ENCODE measurements at places on chromosomes 12 and 14. TPM values are rescaled to one million over a fixed set of nuclear protein-coding genes. Genes with fewer than 3 reads are reported as not detected.

The CLEC1B gene
- not detected for total RNA-seq

The DNAJC22 gene
- total RNA-seq, result 1.9 TPM

The NRXN3 gene
- total RNA-seq, result 0.21 TPM

The SNAPC1 gene
- total RNA-seq, result 11.9 TPM

DNA sequence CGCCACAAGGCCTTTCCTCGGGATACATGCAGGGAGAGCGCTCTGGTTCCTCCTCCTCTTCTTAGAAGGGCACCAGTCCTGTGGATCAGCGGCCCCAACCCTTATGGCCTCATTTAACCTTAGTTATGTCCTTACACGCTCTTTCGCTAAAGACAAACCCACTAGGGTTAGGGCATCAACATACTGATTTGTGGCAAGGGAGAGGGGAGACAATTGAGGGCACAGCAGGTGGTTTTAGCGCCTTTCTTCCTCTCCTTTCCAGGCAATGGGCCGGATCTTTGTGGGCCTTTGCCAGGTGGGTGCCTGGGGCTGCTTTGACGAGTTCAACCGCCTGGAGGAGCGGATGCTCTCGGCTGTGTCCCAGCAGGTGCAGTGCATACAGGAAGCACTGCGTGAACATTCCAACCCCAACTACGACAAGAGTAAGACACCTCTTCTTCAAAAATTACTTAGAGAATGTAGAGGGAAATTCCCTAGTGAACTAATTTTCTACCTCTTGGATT lies 43.6 kb downstream of the DYNC1H1 start:
- H3K27ac ChIP-seq, result no peak overlapping the region
- no peaks in the 10 kb centered on the region for H3K4me1 ChIP-seq
- no peaks in the 10 kb centered on the region for H3K27me3 ChIP-seq
- no peak overlapping the region for H3K4me3 ChIP-seq

The CDH24 gene
- total RNA-seq, result 44.8 TPM

DNA sequence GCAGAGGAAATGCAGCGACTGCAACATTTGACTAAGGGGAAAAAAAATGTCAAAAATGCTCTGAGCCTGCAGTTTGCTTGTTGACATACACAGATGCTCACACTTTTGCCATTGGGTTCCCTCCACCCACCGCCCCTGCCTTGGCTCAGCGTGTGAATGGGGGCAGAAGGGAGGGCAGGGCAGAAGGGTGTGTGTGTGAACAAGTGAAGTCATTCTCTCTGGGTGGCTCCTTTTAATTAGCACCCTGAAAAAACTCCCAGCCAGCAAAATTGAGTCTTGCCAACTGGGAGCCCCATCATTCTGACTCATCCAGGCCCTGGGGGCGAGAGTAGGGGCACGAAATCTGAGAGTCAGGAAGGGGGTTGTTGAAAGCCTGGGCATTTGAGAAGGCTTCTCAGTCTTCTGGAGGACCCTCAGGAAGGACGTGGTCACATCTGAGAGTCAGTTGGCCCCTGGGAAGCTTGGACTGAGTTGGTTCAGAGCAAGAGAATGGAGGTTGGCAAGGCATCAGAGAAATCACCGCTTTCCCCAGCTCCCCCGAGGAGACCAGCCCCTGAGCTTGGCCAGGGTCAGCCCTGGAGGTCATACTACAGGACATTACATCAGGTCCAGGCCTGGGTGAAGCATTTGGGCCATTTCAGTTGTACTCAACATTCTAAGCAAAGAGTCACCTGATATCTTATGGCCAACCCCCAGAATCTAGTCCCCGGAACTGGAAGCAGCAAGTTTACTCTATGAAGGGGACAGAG lies 22.7 kb upstream of the KRT78 start:
- H3K4me1 ChIP-seq, result peaks cover 52% of the 10 kb centered on the region
- peak; percentile 48 for DNase-seq
- no peaks in the 10 kb centered on the region for H3K36me3 ChIP-seq
- peak overlapping the region; percentile 51 for H3K27ac ChIP-seq
- no peak overlapping the region for H3K4me3 ChIP-seq
- no peaks in the 10 kb centered on the region for H3K27me3 ChIP-seq

The SIX6 gene
- 0.28 TPM for total RNA-seq

The AKAP6 gene
- 0.73 TPM for total RNA-seq

DNA sequence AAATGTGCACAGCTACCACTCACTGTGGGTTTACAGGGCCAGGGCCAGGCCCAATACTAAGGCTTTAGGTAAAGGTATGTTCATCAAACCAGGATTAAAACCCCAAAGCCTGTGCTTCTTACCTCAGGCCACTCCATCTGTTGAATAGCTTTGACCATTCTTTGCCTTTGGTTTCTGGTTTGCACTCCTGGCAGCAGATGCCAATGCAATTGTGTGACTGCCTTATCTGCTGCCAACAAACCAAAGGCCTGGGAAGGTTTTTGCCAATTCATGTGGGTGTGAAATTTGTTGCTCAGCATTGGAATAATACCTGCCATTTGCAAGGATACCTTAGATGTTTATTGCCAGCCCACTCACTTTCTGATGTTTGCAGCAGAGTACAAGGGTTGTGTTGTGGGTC lies 221.6 kb downstream of the C12orf75 start:
- no peaks in the 10 kb centered on the region for H3K36me3 ChIP-seq
- H3K4me1 ChIP-seq, result no peaks in the 10 kb centered on the region
- no peak overlapping the region for H3K4me3 ChIP-seq
- no peaks in the 10 kb centered on the region for H3K27me3 ChIP-seq

The CIDEB gene
- total RNA-seq, result 0.42 TPM

- peaks cover 41% of the 10 kb centered on the region for H3K36me3 ChIP-seq
- DNase-seq, result no peak
- H3K4me3 ChIP-seq, result no peak overlapping the region
- no peaks in the 10 kb centered on the region for H3K27me3 ChIP-seq
- no peak overlapping the region for H3K27ac ChIP-seq
These were observed 85.3 kb downstream of the RFLNA start for GRCh38 chr12:124379938-124380754.

The SDR9C7 gene
- total RNA-seq, result not detected

The RNASE11 gene
- not detected for total RNA-seq

DNA sequence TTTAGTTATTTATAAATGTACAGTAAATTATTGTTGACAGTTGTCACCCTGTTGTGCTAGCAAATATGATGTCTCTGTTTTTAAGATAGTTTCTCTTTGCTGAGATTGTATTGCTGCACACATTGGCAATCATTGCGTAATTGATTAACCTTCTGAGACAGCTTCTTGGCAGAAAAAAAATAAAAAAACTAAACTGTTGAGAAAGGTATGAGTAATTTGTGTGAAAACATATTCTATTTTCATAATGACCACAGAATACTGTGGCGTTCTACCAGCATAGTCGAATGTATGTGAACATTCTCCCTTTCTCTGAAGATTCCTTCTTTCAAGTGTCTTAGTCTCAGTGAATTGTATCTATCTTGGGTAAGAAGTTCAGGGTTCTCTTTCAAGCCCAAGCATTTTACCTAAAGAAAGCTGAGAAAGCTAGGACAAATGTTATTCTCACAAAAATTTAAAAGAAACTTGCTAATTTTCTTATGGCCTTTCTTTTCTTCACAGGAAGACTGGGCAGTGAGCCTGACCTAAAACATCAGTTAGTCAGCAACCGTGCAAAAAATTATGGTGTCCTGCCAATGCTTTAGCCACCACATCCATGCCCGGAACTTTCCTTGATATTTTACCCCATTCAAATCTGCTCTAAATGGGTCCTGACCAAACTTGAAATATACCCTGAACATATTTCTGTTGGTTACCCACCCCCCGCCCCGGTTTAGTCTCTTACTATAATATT lies 69.0 kb upstream of the REP15 start:
- H3K4me3 ChIP-seq, result no peak overlapping the region
- no peaks in the 10 kb centered on the region for H3K36me3 ChIP-seq
- H3K27ac ChIP-seq, result no peak overlapping the region
- H3K27me3 ChIP-seq, result no peaks in the 10 kb centered on the region
- DNase-seq, result no peak
- no peaks in the 10 kb centered on the region for H3K4me1 ChIP-seq

DNA sequence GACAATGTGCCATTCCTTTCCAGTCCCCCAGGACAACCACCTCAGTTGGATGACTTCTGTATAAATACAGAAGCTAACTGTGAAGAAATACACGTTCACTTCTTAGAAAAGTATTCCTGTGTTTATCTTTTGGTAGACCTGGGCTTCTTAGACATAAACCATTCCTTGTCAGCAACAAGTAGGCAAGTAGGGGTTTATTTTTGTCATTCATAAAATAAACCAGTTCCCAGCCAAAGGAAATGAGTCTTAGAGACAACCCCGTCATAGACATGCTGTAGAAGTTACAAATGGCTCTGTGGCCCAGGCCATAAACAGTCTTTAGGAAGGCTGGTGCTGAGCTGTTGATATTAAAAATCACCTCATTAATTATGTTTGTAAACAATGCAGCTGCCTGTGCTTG lies 243.2 kb downstream of the SPTSSA start:
- no peaks in the 10 kb centered on the region for H3K36me3 ChIP-seq
- H3K27ac ChIP-seq, result no peak overlapping the region
- no peaks in the 10 kb centered on the region for H3K4me1 ChIP-seq
- H3K27me3 ChIP-seq, result peaks cover 15% of the 10 kb centered on the region
- no peak for DNase-seq

- H3K4me1 ChIP-seq, result no peaks in the 10 kb centered on the region
- H3K27me3 ChIP-seq, result peaks cover 78% of the 10 kb centered on the region
- H3K36me3 ChIP-seq, result no peaks in the 10 kb centered on the region
- H3K4me3 ChIP-seq, result no peak overlapping the region
- H3K27ac ChIP-seq, result no peak overlapping the region
These were observed 44.7 kb downstream of the SLC8A3 start for GRCh38 chr14:70144046-70144445.

Data from A673 (cell line).